IPS-NIHi11 (cell line): ENCODE measurements at places on chromosomes 2 and 18.

DNA sequence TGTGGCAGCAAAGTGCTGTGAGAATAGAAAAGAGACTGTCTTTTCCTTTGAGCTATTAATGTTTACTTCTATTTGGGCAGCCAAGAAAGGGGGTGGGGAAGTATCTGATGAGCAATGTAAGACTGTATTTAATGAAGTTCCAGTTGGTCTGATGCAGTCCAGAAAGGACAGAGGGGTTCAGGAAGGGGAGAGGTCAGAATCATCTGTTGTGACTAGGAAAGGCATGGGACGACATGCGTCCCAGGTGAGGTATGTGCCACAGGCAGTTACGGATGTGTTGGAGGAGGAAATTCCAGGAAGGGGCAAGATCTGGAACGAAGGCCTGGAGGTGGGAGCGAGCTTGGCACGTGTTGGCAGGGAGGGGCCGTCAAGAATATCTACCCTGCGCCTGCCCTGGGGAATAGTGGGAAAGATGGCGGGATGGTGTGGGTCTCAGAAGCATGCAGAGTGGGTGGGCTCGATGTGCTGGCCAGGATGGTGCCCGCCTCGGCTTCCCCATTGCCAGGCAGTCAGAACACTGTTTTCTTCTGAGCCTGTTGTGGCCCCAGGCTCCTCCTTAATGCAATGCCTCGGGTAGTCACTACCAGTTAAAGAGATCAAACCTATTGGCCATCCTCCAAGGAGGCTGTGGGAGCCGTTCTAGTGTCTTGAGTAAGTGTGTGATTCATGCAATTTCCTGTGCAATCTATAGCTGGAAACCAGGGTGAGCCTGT, 57.8 kb upstream of the TXNDC2 start:
- no peak for DNase-seq

GRCh38 chr2:156883804-156884203, 373.7 kb upstream of the GALNT5 start:
- DNase-seq, result no peak

- no peak for DNase-seq
Measured at GRCh38 chr2:59427980-59428379, 1125.5 kb downstream of the BCL11A start.

GRCh38 chr2:41949883-41950665, 97.7 kb upstream of the PKDCC start:
- DNase-seq, result no peak

DNA sequence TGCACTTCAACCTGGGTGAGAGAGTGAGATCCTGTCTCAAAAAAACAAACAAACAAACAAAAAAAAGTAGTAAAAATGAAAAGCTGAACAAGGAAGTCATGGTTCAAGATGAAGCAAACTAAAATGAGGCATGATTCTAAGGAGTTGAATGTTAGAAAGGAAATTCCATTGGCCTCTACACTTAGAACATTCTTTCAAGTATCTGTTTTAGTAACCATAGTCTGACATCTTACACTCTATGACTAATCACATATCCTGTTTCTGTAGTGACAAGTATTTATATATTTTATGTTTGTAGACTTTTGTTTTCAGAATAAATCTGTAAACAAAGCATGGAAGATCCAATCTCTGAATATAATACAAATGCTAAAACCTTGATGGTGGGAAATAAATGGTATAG, 164.1 kb downstream of the KIAA1328 start:
- DNase-seq, result no peak

DNA sequence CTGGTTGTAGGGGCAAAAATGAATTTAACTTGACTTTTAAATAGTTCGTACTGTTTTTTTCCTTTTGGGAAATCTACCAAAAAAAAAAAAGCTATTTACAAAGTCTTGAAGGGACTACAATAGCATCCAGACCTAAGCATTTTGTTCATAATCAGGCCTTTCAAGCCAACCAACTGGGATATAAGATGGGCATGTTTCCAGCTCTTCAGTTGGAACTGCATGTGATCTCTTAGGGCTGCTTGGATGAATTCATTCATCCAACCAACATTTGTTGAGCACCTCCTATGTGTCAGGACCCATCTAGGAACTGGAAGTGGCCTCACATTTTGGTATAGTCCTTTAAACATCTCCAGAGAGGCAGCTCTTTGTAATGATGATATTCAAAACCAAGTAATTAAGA, 98.6 kb downstream of the AAK1 start:
- no peak for DNase-seq

DNA sequence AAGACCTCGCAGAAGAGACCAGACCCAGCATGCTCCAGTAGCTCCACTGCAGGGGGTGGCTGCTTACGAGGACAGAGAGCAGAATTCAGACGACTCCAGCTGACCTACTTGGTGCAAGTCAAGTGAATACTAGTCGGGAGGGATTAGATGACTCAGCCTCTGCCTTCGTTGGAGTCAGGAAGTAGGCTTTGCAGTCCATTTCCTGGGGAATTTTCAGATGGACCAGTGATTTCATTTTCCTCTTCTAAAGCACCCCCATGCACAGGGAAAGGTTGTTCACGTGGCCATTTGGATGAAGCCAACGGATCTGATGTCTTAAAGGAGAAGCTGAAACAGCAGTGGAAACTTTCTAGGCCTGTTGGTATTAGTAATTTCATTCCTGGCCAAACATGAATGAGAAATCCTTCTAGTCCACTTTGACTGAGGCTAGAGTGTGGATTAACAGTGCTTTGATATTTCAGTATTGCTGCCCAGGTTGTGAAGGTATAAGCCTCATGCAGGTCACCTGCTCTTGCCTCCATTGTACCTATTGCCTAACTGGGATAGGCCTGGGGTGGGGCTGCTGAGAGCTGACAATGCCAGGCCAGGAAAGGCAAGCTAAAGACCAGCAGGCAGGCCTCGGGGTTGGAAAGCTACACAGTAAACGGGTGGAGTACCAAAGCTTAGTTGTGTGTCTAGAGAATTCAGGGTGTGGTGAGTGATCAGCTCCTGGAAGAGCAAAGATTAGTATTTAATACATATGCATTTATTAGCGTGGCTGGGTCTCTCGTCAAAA, 117.6 kb upstream of the FOSL2 start:
- DNase-seq, result peak; percentile 26

GRCh38 chr2:199464606-199465352, 7.0 kb upstream of the SATB2 start:
- DNase-seq, result no peak

GRCh38 chr2:202377207-202377761, 1.2 kb downstream of the BMPR2 start:
- peak; percentile 46 for DNase-seq
